Smooth muscle cell of the umbilical artery (primary cell): ENCODE measurements at places on chromosomes 6 and 20. TPM values are rescaled to one million over a fixed set of nuclear protein-coding genes. Genes with fewer than 3 reads are reported as not detected.

Gene ERVFRD-1
- total RNA-seq: not detected in 2 replicates

Gene CTAGE9
- total RNA-seq: not detected in 2 replicates

Gene XRN2
- total RNA-seq: 86.7 and 110 TPM in 2 replicates

Gene PGC
- not detected in 2 replicates for total RNA-seq

Gene ANKRD66
- not detected in 2 replicates for total RNA-seq

Gene KCNQ2
- total RNA-seq: not detected in 2 replicates

Gene ZC2HC1B
- total RNA-seq: not detected in 2 replicates

Gene DPPA5
- not detected in 2 replicates for total RNA-seq

Gene GUCA1A
- 0.30 and 0.46 TPM in 2 replicates for total RNA-seq

Gene RPS6KA2
- total RNA-seq: 55.8 and 69.4 TPM in 2 replicates

Gene HLA-DQA1
- not detected in 2 replicates for total RNA-seq

Gene TBXT
- not detected in 2 replicates for total RNA-seq

Gene CRISP2
- total RNA-seq: not detected in 2 replicates

Gene TNF
- total RNA-seq: under 0.01 TPM in 1 of 2 replicates, not detected in the other

Gene GRM1
- total RNA-seq: not detected in 2 replicates

Gene CTCFL
- not detected in 2 replicates for total RNA-seq

Gene SYNJ2
- total RNA-seq: 16.9 and 42.5 TPM in 2 replicates

Gene ENPP5
- total RNA-seq: under 0.01 TPM in 1 of 2 replicates, not detected in the other

Gene SLC35F1
- not detected in 2 replicates for total RNA-seq

Gene MYB
- 0.89 and 4.0 TPM in 2 replicates for total RNA-seq

Gene TRAPPC3L
- total RNA-seq: 0.30 TPM in 1 of 2 replicates, not detected in the other

Gene CALHM4
- total RNA-seq: not detected in 2 replicates

Gene ATAT1
- 4.8 and 5.6 TPM in 2 replicates for total RNA-seq

Gene TNNC2
- not detected in 2 replicates for total RNA-seq

Gene FKBP1C
- total RNA-seq: 0.46 TPM in 1 of 2 replicates, not detected in the other

Gene PHACTR3
- not detected in 2 replicates for total RNA-seq

Gene ECHDC1
- total RNA-seq: 57.6 and 70.7 TPM in 2 replicates

Gene BPIFB1
- total RNA-seq: not detected in 2 replicates

Gene RSPH9
- 0.59 and 0.65 TPM in 2 replicates for total RNA-seq

Gene PPP1R16B
- total RNA-seq: 0.05 and 0.30 TPM in 2 replicates

Gene SNAI1
- total RNA-seq: 0.30 and 0.69 TPM in 2 replicates

Gene KCNK16
- total RNA-seq: not detected in 2 replicates

Gene SAPCD1
- 1.2 TPM in 2 replicates for total RNA-seq

Gene TMEM74B
- 0.14 TPM in 1 of 2 replicates, not detected in the other for total RNA-seq
